ENCODE measurements at places on chromosomes 16 and 17.

GRCh38 chr17:31845291-31845690 lies 13.8 kb downstream of the COPRS start:
- DNase-seq = no peak

- peak; percentile 4 for DNase-seq
Observed at GRCh38 chr17:66018786-66019185, 173.1 kb downstream of the CEP112 start.

DNA sequence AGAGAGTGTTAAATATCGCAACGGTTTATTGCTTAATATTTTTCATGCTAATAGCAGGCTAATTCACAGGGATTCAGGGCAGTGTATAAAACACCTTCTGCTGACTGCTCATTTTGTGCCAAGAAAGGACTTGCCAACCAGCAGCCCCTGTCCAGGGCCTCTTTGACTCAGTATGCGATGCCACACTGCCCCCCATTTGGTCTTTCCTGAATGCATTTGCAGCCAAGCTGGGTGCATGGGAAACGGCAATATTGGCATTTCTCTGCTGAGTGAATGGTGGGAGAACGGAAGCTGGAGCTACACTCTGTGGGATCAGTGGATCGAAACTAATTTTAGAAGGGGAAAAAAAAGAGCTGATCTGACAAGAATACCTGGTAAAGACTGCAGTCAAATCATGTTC lies 152.9 kb upstream of the C16orf82 start:
- no peak for DNase-seq

- peak; percentile 34 for DNase-seq
Observed at GRCh38 chr17:41962768-41963434, 3.7 kb upstream of the CNP start.

DNA sequence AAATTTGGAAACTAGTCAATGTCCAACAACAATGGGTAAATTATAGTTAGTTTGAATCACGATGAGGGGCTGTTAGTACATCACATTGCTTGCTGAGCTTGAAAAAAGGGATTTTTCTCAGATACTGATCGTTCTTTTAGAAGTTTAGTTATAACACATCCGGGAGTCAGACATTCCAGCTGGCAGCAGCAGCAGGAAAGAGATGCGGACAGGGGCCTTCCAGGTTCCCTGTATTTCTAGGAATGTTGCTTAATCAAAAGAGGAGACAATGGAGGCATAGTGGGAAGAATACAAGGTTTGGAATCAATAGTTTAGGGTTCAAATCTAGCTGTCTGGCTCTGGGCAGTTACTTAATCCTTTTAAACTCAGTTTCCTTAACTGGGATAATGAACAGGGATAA lies 27.8 kb downstream of the CDK5R1 start:
- DNase-seq = no peak

DNA sequence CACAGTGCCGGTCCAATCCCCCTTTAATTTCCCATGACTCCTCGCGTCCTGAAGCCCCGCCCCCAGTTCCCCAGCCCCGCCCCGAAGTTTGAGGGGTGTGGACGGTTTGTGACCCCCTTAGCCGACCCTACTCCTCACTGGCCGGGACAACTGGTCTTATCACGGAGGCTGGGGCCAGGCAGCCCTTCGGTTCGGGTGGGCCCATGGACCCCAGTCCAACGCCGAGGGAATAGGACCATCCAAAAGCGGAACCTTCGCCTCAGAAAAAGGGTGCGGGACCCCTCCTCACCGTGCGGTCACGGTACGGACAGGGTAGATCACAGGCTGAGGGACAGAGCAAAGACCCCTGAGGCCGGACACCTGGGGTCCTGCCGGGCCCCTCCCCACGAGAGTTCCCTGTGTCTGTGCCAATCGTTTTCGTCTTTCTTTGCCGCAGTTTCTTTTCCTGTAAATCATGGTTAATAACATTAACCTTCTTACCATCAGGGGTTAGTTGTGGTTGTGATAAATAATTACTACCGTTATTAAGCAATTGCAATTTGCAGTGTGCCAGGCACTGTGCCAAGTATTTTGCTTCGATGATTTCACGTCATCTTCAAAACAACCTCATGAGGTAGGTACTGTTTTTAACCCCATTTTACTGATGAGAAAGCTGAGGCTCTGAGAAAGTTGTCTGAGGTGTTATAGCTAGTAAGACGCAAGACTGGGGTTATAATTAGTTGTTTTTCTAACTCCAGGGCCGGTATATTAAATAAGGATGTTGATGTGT lies 543 bp downstream of the TMUB2 start:
- DNase-seq = no peak

Data from hematopoietic multipotent progenitor cell (in vitro differentiated cells).